ENCODE measurements at places on chromosomes 4 and X.
A peak's percentile ranks its signal among the peaks of the same experiment; 100 is the strongest.

DNA sequence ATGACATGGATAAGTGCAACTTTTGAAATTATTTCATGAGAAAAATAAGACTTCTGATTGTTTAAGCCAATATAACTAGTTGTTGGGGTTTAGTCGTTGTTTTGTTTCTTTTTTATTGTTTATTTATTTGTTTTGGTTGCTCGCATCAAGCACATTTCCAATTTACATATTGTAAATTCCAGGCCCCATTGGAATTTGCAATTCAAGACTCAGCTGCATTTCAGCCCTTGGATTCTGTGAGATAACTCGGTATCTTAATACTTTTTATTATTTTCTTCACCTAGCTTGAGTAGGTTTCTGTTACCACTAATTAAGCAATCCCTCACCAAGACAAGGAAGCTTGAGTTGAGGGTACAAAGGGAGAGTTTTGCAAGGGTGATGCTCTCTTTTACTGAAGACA, 318.3 kb upstream of the GATB start:
- DNase-seq = no peak

GRCh38 chrX:16638533-16638932, 11.4 kb upstream of the S100G start:
- DNase-seq = no peak

DNA sequence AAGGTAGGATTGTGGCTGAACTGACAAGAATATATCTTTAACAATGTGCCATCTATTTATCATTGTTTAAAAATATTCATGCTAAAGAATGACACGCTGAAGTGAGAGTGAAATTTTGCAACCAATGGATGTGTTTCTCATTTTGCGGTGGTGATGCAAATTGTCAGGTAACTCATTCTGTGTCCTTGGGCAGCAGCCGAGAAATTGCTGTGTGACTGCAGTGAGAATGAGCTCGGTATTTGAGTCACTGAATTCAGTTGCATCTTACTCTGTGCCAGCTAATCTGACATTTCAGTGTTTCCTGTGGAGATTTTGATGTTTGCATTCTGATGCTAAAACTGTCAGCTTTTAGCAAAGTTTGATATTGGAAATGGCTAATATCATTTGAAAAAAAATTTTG, 28.1 kb downstream of the MCUB start:
- no peak for DNase-seq

GRCh38 chr4:148831945-148832344, 389.7 kb upstream of the NR3C2 start:
- no peak for DNase-seq

GRCh38 chr4:24511371-24512063, 72.8 kb downstream of the DHX15 start:
- no peak for DNase-seq

DNA sequence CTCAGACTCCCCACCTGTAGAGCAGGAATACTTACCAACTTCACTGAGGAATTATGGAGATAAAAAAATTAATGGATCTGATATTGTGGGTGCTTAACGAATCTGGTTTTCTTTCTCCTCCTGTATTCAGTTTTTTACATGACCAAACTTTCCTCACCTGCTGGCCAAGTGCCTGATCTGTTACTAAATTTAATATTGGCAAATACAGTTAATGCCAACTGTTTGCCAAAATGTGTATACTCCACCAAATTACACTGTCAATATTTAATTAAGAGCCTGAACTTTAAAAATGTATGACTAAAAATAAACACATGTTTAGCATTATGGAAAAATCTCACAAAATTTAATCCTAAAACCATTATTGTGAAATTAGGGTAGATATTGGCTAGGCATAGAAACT, 3.3 kb downstream of the PGRMC2 start:
- no peak for DNase-seq

DNA sequence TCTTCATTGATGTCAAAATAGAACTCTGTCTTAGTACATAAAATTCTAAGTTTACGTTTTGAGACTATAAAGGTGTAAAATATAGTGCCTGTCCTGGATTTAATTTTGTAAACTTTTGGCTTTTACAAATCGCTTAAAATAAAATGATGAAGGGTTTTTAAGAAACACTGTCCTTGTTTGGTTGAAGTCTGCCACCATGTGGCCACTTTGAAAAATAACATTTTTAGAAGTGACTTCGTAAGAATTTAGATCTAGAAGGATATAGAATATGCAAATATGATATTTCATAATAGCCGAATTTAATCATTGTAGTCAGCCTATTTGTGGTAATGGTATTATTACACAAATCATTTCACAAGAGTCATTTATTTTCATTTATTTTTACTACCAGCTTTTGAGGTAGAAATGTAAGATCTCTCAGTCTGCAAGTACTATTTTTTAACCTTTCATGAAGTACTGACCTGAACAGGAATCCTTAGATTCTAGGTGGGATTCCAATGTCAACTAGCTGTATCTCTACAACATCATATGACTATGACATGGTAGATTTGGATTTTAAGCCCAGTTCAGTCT, 31.0 kb upstream of the FAT4 start:
- peak; percentile 2 for DNase-seq

Measured in immature natural killer cell (primary cell).